ENCODE measurements at places on chromosomes 2 and 18.

DNA sequence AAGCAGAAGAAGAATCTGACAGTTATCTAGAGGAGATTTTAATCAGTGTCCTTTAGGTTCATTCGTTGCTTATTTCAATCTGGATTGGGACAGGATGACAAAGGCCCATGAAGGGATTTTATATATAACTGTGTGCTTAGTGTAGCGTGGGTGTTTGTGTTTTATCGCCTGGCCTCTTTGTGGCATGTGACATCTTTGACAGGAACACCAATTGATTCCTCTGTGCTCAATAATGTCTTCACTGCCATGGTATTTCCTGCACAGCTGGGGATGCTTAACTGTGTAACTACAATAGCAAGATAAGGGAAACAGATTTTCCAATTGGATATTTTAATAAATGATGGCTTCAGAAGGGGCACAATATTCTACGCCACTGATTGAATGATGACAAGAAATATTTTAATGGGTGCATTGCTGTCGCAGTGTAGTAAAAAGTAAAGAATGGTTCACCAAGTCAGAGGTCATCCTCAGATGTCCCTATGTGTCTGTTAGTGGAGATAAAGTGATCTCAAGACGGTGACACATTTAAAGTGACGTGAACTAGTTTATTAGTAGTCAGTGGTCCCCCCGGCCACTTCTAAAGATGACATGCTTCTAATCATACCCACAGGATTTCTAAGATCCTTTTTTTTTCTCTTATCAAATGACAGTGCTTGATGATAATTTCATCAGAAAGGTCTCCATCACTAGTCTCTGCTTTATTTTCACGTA, 160.4 kb downstream of the AGAP1 start:
- DNase-seq = no peak

GRCh38 chr2:139940686-139941085, 1160.5 kb upstream of the NXPH2 start:
- no peak for DNase-seq

DNA sequence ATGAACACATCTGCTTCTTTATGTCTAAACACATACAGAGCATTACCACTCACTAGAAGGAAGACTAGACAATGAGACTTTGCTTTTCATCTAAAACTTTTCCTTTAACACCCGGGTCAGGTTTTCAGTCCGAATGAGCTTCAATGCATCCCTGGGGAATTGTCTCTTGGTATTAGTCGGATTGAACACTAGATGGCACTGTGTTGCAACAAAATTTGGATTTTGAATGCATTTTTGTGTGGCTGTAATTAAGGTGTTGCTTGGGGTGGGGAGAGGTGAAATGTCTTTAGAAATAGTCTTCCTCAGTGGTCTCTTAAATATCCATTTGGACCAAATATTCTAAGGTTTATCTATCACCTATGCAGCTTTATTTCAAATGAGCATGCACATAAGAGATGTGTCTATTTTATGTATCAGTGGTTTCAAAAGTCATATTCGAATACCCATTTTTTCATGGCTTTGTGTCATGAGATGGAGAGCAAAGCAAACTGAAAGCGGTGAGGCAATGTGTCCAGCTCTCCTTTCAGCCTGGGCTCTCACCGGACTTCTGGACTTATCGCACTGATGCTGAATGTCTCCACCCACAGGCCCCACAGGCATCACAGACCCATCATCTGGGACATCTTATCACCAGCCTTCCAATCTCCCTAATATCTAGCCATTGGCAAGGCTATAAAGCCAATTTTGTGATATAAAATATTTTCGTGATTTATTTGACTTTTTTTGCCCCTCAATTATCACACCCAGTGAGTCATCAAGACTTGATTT, 510.3 kb downstream of the RNF144A start:
- no peak for DNase-seq

- no peak for DNase-seq
Observed at GRCh38 chr2:25483607-25484266, 142.0 kb upstream of the DNMT3A start.

DNA sequence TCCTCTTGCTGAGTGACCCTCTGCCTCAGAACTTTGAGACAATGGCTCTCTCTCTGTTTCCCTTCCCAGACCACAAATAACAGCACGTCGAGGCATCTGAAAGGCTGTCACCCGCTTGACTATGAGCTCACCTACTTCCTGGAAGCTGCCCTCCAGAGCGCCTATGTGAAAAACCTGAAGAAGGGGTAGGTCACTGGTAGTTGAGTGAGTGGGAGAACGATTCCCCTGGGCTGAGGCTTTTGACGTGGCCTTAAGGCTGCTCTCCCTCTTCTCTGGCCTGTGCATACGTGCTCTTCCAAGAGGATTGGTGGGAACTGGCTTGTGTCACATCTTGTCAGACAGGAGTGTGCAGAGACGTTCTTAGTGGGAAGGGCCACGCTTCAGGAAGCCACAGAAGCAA, 63.1 kb upstream of the MCFD2 start:
- DNase-seq = no peak

DNA sequence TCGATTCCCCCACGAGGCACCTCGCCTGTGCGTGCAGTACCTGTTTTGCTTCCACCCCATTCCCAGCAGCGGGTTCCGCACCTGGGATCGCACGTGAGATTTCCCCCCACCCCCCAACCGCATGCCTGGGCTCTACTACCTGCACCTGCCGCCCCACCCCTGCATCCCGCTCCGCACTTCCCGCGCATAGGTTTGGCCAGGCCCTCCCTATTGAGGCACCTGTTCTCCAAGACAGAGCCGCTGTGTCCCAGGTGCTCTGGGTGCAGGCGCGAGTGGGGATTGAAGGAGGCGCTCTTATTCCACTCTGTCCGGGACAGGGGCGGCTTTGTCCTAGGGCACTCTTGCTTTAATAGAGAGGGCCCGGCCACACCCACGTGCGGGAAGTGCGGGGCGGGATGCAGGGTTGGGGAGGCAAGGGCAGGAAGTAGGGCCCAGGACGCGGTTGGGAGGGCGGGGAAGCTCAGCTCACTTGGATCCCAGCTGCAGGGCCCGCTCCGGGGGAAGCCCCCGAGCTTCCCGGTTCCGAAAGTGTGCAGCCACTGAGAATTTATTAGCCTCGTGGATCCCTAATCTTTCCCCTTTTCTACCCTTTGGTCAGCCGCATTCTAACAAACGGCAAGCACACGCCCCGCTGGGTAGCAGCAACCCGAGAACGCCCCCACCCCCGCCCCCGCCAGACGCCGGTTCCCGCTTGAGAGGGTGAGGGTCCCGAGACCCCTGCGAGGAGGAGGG, 670 bp upstream of the MOCOS start:
- no peak for DNase-seq

- DNase-seq = no peak
Observed at GRCh38 chr2:158221063-158222020, 119.7 kb downstream of the UPP2 start.

GRCh38 chr2:115460008-115460407, 1017.6 kb downstream of the DPP10 start:
- no peak for DNase-seq

DNA sequence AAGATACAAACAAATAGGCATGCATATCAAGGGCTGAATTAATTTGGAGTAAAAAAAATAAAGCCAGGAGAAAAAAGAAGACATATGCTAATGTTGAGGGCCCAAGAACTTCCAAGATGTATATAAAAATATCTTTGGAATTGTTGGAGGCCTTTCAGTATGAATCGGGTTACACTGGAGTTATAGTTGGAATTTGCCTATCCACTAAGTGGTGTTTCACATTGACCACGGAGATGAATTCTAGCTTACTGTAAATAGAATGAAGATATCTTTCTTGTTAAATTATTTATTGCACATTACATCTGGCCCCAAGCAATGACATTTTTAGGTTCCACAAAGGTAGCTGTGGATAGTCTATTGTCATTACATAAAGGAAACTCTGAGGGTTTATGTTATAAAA, 38.5 kb upstream of the TRIB2 start:
- DNase-seq = no peak

GRCh38 chr18:11215216-11215615, 65.8 kb upstream of the PIEZO2 start:
- DNase-seq = no peak

GRCh38 chr2:159615367-159616285, 722 bp downstream of the BAZ2B start:
- peak; percentile 66 for DNase-seq

- no peak for DNase-seq
Observed at GRCh38 chr2:190344276-190344827, 963 bp downstream of the INPP1 start.

- no peak for DNase-seq
Observed at GRCh38 chr18:72742002-72742401, 125.8 kb downstream of the NETO1 start.

DNA sequence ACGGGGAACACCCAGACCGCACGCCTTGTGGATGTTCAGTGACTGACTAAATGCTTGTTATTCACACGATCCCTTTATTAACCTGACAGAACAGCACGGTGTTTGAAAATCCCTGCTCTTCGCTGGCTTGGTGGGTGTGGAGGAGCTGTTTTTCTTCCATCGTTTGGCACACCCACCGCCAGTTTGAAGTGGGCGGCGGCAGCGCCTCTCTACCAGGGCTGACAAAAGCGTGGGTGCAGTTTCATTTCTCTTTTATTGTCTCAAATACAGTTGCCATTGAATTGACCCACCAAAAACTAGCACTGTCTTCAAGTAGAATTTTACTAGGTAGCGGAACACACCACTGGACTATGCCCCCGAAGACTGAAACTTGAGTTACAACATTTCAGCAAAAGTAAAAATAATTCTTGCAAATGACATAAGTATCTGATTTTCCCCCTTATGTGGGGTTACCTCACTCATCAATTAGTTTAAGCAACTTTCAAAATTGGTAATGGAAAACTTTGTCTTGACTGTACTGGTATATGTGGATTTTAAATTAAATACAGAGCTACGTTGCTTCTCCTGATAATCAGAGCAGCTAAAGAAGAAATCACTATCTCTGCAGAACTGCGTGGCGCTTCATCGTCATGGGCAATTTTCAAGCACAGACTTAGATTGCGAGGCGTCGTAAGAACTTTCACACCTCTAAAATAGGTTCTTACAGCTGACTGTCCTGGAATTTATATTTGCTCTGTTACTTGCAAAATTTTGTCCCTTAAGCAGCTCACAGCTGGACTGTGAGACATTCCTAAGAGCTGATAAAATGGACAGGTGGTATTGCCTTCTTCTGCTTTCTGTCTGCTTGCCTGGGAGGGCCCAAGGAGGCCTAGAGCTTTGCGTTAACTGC, 60.9 kb downstream of the LDLRAD4 start:
- DNase-seq = no peak

- no peak for DNase-seq
Observed at GRCh38 chr2:236236559-236237452, 27.4 kb downstream of the ASB18 start.

GRCh38 chr18:31610286-31611205, 18.9 kb downstream of the TTR start:
- no peak for DNase-seq

GRCh38 chr18:8607776-8608742, 1.2 kb upstream of the RAB12 start:
- DNase-seq = no peak

DNA sequence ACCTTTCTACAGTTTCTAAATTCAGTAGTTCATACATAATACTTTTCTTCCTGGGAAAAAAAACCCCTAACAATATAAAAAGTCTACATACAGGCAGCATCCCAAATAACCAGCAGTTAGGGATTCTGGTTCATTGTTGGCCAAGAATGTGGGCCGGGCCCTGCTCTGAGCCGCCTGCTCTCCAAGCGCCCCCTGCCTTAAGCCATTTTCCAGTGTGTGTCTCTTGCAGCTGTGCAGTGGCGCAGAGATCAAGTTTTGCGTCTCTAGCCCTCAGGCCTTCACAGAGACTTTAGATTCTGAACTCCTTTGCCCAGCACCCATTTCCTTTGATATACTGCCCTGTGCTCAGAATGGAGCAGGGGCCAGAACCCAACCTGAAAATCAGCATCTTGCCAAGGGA, 32.9 kb downstream of the RMC1 start:
- DNase-seq = no peak

- DNase-seq = no peak
Observed at GRCh38 chr2:197207106-197207505, 103.5 kb downstream of the ANKRD44 start.

DNA sequence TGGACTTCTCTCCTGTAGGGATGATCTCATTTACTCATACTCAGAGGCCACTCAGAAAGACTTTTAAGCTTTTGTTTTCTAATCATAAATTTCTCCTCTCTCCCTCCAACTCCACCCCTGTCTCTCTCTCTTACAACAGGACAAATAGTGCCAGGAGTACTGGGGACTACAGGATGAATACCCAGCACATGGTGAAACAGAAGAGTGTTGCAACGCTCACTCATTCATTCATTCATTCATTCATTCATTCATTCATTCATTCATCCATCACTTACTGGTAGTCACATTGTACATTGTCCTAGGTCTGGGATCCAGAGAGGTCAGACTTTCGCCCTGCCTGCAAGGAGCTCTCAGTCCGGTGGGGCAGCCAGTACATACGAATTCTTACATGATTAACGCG, 97.6 kb downstream of the KLHL29 start:
- no peak for DNase-seq

GRCh38 chr2:40394597-40394996, 57.3 kb downstream of the SLC8A1 start:
- no peak for DNase-seq

- DNase-seq = no peak
Observed at GRCh38 chr2:161136696-161137324, 23.4 kb upstream of the TANK start.

DNA sequence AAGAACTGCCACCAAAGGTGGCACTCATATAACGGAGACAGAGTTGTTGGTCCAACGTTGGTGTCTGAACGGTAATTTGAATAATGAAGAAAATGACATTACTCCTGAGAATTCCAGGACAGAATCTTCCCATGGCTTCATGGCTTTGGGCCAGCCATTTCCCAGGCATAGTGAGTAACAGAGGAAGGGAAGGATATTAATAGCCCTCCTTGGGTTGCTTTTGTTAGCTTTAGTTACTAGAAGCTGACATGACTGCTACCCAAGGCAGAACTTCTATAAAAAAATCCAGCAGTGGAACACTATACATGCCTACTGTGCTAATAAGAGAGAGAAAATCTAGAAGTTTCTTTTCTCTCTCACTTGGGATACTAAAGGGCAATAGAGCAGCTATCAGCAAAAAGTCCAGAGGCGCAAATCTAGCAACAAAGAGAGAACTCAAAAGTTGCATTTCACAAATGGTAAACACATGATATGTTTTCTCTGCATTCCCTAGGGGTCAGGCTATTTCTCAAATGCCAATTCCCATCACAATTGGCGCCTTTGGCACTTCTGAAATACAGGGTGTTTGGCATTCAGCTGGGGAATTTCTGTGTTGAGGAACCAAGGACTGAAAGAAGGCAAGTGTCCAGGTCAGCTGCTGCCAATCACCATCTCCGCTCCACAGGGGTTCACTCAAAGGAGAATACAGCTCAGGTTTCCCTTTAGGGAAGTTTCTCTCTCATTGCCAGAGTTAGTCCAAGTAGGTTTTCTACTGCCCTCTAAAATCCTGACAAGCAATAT, 160.8 kb upstream of the KYNU start:
- DNase-seq = no peak

GRCh38 chr2:154532004-154532403, 166.5 kb upstream of the KCNJ3 start:
- DNase-seq = no peak

All from HFF-Myc (cell line).